ENCODE measurements at places on chromosomes 1 and 21.

- no peak for DNase-seq
These were observed 43.4 kb downstream of the COL18A1 start for GRCh38 chr21:45448283-45448809.

- no peak for DNase-seq
These were observed 262.5 kb upstream of the ZP4 start for GRCh38 chr1:238153253-238153652.

GRCh38 chr1:205121660-205122488, at the start of gene RBBP5:
Gene RBBP5 (minus strand): TSS chr1:205121978. CDS start chr1:205121873, 105 bp downstream.
- DNase-seq: peak; percentile 92

DNA sequence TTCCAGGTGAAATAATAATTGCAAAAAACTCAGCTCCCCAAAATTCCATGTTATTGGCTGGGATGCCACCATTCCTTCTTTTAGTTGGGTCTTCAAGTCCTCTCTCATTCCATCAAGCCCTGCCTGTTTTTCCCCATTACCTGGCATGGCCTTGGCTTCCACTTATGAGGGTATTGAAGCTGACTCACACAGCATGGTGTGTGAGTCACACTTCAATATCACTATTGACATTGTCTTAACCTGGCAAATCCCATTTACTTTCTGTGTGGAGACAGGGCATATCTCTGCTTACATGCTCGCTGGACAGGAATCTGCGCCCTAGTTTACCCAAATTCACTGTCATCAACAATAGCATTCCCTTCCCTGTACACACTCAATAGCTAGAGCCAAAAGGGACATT, 1806.8 kb downstream of the BRINP3 start:
- DNase-seq: no peak

DNA sequence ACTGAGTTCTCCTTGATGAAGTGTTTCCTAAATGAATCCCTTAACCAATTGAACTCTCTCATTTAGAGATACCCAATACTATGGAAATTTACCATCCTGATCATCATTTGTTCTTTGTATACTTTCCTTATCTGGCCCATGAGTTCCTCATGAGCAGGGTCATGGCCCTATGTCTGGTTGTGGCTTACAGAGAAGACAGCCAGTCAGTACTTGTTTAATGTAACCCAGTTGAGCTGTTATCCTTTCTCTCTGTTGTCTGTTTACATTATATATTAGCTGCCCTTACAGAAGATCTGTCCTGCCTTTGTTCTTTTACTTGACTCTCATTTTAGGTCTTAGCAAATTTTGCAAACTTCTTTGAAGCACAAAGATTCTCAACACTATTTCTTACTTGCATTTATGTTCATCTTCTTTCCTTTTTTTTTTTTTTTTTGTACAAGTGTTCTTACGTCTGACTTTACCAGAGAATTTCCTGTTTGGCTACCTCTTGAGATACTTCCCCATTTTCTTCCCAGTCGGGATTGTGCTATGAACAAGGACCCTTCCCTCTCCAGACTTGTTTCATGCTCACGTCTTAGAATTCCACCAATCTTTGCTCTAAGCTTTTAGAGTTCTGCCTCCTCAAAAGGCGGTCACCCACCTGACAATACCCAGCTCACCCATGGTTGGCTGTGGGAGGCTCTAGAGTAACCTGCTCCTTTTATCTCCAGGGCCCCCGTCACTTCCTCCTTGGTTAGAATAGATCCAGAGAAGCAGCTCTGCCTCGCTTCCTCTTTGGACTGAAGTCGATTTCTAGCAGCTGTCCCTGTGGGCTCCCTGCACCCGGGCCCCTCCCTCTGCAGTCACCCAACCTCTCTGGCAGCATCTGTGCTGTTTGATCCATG, 53.6 kb upstream of the RUNX1 start:
- DNase-seq: no peak

DNA sequence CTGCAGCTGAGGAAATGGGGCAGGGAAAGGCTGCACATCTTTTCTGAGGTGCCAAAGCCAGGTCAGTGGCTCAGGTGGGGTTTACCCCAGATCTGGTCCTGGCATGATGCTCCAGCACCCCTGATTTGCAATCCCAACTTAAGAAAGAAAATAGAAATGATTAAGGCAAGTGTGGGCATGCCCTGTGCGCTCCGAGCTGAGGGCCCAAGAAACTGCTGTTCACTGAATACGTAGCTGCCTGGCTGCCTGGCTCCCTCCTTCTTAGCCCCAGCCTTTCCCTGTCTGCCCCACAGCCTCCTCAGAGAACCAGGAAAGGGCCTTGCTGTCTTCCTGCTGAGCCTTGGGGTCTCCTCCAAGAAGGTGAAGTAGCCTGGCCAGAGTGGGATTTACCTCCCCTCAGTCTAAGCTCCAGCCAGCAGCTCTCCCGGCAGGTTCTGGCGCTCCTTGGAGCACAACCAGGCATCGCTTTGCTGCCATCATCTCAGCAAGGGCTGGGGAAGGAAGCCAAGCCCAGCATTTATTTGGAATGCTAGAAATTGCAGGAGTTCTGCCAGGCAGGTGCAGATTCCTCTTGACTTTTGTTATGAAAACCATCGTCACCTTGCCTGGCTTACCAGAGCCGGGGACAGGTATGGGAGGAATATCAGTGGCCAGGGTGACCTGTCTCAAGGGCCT, 51.3 kb upstream of the SELENON start:
- no peak for DNase-seq

DNA sequence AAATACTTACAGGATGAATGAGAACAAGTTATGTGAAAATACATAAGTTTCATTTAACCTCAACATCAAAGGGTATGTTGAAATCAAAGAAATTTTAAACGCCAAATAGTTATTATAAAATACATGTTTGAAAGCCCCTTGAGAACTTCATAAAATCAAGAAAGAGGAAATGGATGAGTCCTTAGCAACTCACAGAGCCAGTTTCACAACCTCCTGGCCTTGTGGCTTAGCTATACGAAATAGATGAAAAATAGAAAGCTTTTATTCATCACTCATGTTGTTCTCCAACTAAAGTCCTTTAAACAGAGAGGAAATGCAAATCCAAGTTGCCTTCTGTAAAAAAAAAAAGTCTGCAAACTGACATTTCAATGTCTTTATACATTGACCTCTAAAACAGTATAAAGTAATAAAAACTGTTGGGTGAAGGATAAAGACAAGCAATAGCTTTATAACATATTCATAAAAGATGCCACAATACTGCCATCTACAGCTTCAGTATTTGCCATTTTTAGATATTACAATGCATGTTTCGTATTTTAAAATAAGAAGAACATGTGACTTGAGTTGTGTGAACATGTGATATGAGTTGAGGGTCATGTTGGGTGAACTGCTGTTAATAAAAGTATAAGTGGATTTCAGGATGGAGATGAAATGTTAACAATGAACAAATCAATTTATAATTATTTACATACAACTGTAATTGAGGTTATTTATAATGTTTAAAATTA, 847.8 kb downstream of the MRPL39 start:
- no peak for DNase-seq

GRCh38 chr1:218299416-218299815, 14.3 kb downstream of the RRP15 start:
- DNase-seq: no peak

DNA sequence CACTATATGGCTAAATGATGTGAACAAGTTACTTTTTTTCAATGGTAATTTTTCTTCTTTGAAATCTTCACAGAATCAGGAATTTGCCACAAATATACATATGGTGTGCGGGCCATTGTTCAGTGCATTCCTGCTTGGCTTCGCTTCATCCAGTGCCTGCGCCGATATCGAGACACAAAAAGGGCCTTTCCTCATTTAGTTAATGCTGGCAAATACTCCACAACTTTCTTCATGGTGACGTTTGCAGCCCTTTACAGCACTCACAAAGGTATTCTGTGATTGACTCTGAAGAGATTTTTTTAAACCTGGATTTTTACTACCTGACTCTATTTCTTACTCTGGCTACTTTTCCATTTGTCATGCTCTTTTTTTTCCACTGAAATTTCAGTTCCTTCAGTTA, 76.2 kb upstream of the KIAA1614 start:
- DNase-seq: no peak

GRCh38 chr1:226419284-226420029, 11.6 kb upstream of the PARP1 start:
- DNase-seq: no peak

DNA sequence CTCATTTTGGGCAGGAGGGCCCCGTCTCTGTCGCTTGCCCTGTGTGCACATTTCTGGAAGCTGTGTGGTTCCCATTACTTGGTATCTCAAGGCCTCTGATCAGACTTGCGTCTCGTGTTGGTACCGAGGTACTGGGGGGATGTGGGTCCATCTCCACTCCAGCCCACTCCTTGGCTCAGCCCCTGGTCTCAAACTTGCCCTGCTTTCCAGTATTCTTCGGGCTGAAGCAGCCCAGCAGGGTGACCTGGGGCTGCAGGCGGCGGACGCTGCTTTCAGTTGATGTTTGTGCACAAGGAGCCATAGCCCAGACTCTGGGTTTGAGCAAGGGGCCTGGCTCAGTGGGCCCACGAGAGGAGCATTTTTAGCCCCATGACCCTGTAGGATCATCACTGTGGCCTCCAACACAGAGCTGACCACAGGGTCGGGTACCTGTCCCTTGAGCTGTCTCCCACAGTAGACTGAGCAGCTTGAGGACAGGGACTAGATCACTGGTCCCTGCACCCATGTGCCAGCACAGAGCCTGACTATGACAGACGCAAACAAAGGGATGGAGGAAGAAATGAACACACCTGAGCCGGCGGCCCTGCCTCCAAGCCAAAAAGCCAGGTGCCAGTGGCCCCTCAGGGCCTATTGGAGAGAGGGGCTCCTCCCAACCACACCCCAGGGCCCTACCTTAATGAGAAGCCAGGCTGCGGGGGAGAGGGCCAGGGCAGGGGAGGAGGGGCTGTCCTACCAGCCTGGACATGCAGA, 46.8 kb downstream of the CHD5 start:
- no peak for DNase-seq

DNA sequence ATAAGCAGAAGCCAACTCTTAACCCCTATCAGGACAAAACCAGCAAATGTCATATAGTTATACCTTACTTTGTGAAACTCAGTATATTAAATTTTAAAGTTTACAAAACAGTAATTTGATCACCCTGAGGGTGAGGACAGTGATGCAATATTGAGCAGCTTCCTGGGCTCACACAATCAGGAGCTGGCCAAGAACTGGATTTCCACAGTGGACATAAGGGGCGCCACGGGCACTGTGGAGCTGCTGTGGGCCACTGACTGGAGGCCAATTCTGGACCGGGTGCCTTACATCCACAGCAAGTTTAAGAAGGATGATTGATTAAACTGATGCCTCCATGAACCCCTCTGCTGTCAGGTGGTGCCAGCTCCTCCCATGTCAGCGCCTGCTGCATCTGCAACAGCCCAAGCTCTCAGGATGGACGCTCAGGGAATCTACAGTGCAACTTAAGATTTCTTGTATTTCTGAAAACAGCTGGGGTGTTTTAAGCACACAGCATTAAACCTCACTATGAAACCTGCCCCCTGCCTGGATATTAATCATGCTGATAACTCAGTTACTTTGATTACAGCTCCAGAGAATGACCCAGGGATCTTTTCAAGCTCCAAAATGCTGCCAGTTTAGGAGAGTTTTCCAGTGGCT, 55.9 kb downstream of the TOR3A start:
- no peak for DNase-seq

GRCh38 chr1:17009706-17010105, 2.0 kb downstream of the ATP13A2 start:
- no peak for DNase-seq

DNA sequence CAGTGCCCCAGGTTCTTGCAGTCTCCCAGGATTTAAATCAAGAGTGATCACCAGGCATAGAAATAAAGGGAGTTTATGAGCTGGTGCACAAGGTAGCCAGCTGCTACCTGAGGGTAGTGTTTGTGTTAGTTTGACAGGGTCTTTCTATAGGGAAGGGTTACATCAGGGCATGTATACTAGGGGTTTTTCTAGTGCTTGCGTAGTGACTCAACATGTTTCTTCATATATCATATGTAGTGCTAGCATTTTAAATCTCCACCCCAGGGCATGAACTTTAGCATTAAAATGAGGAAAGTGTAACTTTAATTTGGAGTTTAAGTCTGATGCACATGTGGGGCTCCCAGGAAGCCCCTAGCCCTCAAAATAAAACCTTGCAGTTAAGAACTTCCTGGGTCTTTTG, 86.5 kb upstream of the TNR start:
- DNase-seq: no peak

- no peak for DNase-seq
These were observed 30.4 kb downstream of the ARID4B start for GRCh38 chr1:235297579-235297978.

DNA sequence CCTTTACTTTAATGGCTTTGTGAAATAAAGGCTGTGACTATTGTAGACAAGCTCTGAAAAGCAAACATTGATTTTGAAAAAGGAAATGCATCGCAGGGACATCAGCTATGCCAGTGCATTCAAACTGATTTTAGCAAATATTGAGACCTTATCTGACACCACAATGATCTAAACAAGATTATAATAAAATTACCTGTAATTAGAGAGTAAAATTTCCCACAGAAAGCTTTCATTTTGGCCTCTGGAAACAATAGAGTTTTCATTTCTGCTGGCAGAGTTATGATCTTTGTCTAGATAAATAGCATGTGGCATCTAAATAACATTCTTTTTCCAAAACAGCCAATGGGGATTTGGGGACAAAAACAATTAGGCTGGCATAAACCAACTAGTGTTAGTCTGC, 650.4 kb upstream of the PRMT6 start:
- DNase-seq: no peak

DNA sequence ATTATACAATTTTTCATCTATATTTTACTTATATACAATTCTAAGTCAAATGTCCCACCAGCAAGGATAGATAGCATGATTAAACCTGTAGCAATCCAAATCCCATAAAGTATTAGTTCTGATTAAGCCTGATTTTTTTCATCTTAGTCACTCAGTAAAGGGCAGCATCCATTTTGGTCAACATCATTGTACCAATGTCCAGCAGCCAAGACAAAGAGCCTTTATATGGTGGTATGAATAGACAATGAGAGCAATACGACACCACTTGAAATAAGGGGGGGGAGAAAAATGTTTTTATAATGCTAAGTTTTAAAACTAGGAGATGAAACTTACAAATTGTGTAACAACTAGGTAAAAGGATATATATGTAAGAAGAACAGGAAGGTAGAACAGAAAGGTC, 7.4 kb downstream of the ZNF644 start:
- no peak for DNase-seq

GRCh38 chr1:212162635-212163034, 122.6 kb upstream of the PPP2R5A start:
- DNase-seq: no peak
